Adrenal gland (tissue), 19 donors: ENCODE measurements at places on chromosomes 4 and X. TPM values are rescaled to one million over a fixed set of nuclear protein-coding genes. Genes with fewer than 3 reads are reported as not detected.

GRCh38 chrX:100512471-100512870, 72.3 kb upstream of the TNMD start:
- no peak overlapping the region for H3K4me3 ChIP-seq
- H3K36me3 ChIP-seq = no peaks in the 10 kb centered on the region
- peaks cover 15% of the 10 kb centered on the region for H3K27me3 ChIP-seq

GRCh38 chr4:24693636-24694035, 101.7 kb upstream of the SOD3 start:
- H3K27ac ChIP-seq = no peak overlapping the region
- H3K4me1 ChIP-seq = no peaks in the 10 kb centered on the region
- H3K36me3 ChIP-seq = no peaks in the 10 kb centered on the region
- peaks cover 2% of the 10 kb centered on the region for H3K27me3 ChIP-seq
- H3K4me3 ChIP-seq = no peak overlapping the region
- no peak for DNase-seq

DNA sequence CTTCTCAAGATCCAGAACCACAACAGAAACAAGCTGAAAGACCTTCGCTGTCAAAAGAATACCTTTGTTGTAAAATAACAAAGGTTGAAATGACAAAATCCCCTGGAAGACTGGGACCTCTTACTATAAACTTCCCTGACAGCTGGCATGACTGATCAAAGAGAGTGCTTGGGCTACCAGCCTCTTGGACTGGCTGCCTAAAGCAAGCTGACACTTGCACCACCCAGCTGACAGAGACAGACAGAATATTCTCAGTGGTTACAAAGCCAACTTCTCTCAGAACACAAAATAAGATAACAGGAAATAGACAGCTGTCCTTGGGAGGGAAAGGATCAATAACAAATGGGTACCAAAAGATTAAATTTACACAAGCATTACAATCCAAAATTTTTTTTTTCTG, 241.7 kb upstream of the SPOCK3 start:
- H3K4me3 ChIP-seq = no peak overlapping the region
- no peaks in the 10 kb centered on the region for H3K36me3 ChIP-seq
- H3K27me3 ChIP-seq = no peaks in the 10 kb centered on the region
- no peak for DNase-seq

DNA sequence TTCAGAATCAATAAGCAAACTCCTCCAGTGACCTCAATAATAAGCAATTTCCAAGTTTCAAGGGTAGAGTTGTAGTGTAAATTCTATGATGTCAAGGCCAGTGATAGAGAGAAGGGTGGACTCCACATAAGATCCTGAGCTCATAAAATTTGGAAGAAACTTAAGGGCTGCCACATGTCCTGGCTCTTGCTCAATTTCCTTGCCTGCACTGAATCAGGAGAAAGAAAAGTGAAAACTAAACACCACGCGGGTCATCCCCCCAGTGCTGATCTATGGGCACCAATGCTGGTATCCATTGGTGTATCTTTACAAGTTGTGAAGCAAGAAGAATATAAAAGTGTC, 392.0 kb upstream of the INTU start:
- DNase-seq = no peak
- H3K4me3 ChIP-seq = no peak overlapping the region
- no peaks in the 10 kb centered on the region for H3K27me3 ChIP-seq
- no peaks in the 10 kb centered on the region for H3K4me1 ChIP-seq
- H3K36me3 ChIP-seq = no peaks in the 10 kb centered on the region
- no peak overlapping the region for H3K27ac ChIP-seq

- H3K4me1 ChIP-seq = no peaks in the 10 kb centered on the region
- DNase-seq = no peak
- H3K4me3 ChIP-seq = no peak within 1 kb of the TSS
Observed at GRCh38 chr4:69995526-69996016, at the start of gene STATH. TSS of gene STATH (plus strand) at chr4:69995966. CDS start at chr4:69998438, 2,472 bp downstream.

GRCh38 chr4:156242390-156242789, 288.7 kb upstream of the CTSO start:
- no peak overlapping the region for H3K27ac ChIP-seq
- no peaks in the 10 kb centered on the region for H3K27me3 ChIP-seq
- H3K4me3 ChIP-seq = no peak overlapping the region
- H3K4me1 ChIP-seq = no peaks in the 10 kb centered on the region
- no peak for DNase-seq
- no peaks in the 10 kb centered on the region for H3K36me3 ChIP-seq

DNA sequence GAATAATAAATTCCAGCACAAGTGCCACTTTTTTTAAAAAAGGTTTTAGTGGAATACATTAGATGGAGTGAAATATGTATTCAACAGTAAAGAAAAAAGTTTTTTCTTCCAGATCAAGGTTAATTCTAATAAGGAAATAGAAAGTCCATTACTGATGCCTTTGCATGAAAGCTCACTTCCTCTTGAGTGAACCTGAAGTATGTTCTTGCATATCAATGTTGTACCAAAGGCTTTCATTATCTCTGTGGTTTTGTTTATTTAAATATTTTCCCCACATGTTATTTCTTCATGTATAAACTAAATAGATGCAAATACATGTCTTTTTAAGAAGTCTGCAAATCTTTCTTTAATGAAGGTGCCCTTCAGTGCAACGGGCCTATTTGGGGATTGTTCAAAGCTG, 307.9 kb downstream of the C4orf33 start:
- no peaks in the 10 kb centered on the region for H3K4me1 ChIP-seq
- H3K4me3 ChIP-seq = no peak overlapping the region
- no peaks in the 10 kb centered on the region for H3K36me3 ChIP-seq
- no peak for DNase-seq
- H3K27me3 ChIP-seq = no peaks in the 10 kb centered on the region

DNA sequence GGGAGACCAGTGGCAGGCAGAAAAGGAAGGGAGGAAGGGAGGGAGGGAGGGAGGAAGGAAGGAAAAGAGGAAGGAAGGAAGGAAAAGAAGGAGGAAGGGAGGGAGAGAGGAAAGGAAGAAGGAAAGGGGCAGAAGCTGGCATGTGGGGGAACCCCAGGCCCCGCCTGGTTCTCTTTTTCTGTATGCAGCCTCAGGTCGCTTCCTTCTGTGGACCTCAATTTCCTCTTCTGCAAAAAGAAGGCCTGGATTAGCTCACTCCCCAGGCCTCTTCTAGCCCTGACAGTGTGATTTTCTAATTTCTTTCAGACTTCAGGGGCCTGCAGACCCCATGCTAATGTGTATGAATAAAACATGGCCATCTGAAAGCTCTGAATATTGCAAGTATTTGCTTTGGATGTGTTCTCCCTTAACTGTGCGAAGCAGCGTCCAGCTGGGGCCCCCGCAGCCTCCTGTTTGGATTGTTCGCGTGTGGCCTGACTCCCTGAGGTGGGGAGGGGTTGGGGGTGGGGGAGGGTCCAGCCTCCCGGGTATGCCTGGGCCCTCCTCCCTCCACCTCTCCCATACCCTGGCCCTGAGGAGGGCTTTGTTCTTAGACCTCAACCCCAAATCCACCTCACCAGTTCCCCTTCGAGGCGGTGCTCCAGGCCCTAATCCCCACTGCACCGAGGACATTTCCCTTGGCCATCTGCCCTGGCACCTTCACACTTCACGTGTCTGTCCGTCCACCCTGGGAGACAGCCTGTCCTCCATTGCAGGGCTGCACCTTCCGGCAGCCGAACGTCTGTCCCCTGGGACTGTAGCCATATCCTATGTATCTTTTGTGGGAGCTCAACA, 199.9 kb upstream of the ATP6AP2 start:
- DNase-seq = no peak
- H3K36me3 ChIP-seq = no peaks in the 10 kb centered on the region
- H3K4me1 ChIP-seq = no peaks in the 10 kb centered on the region
- no peaks in the 10 kb centered on the region for H3K27me3 ChIP-seq

DNA sequence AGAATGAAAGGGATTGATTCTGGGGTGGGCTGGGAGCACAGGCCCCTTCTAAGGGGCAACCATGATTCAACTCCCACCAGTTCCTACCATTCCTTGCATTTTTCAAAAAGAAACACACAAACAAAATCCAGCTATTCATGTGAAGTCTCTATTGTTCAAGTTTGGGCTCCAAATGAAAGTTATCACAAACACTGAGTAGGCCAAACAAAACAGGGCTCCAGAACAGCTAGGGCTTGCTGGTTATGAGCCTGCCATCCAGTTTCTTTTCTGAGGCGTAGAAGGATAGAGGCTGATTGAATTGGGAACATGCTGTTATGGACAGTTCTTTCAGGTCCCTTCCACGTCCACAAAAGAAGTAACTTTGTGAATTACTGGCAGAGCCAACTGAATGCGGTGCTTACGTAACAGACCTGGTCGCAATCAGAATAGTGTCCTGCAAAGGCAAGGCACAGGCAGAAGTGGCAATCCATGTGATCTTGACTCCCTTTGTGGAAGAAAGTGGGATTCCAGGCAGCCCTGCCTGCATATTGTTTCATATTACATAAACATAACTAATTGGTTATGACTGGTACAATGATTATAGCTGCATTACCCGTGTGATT, 244.5 kb downstream of the SCFD2 start:
- H3K4me3 ChIP-seq = no peak overlapping the region
- peak overlapping the region; percentile 18 for H3K27ac ChIP-seq
- peak; percentile 13 for DNase-seq
- no peaks in the 10 kb centered on the region for H3K27me3 ChIP-seq
- peaks cover 16% of the 10 kb centered on the region for H3K4me1 ChIP-seq

DNA sequence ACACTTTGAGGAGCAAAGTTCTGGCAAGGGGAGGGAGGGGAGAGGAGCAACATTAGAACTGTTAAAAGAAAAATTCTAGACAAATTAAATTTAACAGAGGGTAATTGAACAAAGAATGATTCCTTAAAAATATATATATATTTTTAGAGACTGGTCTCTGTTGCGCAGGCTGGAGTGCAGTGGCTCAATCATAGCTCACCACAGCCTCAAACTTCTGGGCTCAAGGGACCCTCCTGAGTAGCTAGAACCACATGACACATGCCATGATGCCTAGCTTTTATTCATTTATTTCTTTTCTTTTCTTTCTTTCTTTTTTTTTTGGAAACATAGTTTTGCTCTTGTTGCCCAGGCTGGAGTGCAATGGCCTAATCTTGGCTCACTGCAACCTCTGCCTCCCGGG, 19.1 kb upstream of the SPINK2 start:
- no peak for DNase-seq
- H3K27ac ChIP-seq = no peak overlapping the region
- H3K4me3 ChIP-seq = no peak overlapping the region
- no peaks in the 10 kb centered on the region for H3K27me3 ChIP-seq
- no peaks in the 10 kb centered on the region for H3K4me1 ChIP-seq

- H3K4me3 ChIP-seq = no peak overlapping the region
- peak overlapping the region; percentile 81 for H3K27ac ChIP-seq
- H3K4me1 ChIP-seq = peaks cover 7% of the 10 kb centered on the region
Observed at GRCh38 chrX:53086464-53086863, 4.3 kb downstream of the TSPYL2 start.

GRCh38 chrX:64977051-64977450, 801 bp upstream of the ZC4H2 start:
- no peaks in the 10 kb centered on the region for H3K27me3 ChIP-seq
- H3K4me1 ChIP-seq = peaks cover 4% of the 10 kb centered on the region
- H3K36me3 ChIP-seq = no peaks in the 10 kb centered on the region
- peak overlapping the region; percentile 71 for H3K4me3 ChIP-seq

GRCh38 chr4:41880840-41881831, 54.1 kb upstream of the TMEM33 start:
- peak; percentile 72 for DNase-seq
- H3K27ac ChIP-seq = no peak overlapping the region
- H3K4me1 ChIP-seq = peaks cover 7% of the 10 kb centered on the region
- no peak overlapping the region for H3K4me3 ChIP-seq

DNA sequence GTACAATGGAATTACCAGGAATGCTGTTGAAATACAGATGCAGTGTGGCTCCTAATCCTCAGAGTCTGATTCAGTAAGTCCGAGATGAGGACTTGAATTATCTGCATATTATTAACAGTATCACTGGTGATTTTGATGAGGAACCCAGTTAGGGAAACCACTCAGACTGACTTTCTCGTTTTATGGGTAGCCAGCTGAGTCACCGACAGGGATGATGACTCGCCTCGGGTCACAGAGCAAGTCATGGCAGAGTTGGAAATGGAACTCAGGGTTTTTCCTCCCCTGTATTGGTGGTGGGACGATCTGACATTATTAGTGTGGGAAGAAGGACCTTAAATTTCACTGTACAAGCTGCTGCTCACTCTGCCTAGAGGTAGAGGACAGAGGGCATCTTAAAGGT, 51.3 kb downstream of the RTL9 start:
- no peaks in the 10 kb centered on the region for H3K36me3 ChIP-seq
- no peaks in the 10 kb centered on the region for H3K27me3 ChIP-seq
- no peaks in the 10 kb centered on the region for H3K4me1 ChIP-seq

Gene CYP4V2
- 67.6 TPM for total RNA-seq

Gene TENM3
- 53.3 TPM for total RNA-seq

Gene ABLIM2
- total RNA-seq = 9.9 TPM

Gene HS6ST2
- total RNA-seq = 0.32 TPM
